ENCODE measurements at places on chromosomes 7 and 10. TPM values are rescaled to one million over a fixed set of nuclear protein-coding genes. Genes with fewer than 3 reads are reported as not detected.

Gene MAP3K8
- 1.2 TPM for total RNA-seq

GRCh38 chr7:95389516-95389915 lies 6.7 kb downstream of the PON3 start:
- no peak for DNase-seq

DNA sequence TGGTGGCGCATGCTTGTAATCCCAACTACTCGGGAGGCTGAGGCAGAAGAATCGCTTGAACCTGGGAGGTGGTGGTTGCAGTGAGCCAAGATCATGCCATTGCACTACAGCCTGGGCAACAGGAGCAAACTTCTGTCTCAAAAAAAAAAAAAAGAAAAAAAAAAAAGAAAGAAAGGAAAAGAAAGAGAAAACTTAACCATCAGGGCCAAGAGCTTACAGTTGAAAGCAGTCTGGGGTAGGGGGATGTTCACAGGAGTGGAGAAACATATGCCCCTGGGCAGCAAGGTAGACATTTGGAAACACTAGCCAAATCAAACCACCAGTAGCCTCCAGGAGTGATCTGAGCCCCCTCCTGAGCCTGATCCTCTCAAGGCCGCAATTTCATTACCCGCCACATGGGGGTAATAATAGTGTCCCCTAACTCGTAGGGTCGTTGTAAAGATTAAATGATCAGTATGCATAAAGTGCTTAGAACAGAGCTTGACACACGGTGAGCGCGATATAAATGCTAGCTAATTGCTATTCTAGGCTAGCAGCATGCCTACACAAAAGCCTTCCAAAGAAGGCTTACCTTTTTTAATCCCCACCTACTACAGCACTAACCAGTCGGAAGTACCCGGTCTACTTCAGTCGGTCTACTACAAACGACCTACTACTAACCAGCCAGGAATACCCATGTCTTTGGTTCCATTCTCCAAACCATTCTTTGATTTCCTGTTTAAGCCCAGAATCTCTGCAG lies 274.3 kb upstream of the NEBL start:
- DNase-seq = no peak

DNA sequence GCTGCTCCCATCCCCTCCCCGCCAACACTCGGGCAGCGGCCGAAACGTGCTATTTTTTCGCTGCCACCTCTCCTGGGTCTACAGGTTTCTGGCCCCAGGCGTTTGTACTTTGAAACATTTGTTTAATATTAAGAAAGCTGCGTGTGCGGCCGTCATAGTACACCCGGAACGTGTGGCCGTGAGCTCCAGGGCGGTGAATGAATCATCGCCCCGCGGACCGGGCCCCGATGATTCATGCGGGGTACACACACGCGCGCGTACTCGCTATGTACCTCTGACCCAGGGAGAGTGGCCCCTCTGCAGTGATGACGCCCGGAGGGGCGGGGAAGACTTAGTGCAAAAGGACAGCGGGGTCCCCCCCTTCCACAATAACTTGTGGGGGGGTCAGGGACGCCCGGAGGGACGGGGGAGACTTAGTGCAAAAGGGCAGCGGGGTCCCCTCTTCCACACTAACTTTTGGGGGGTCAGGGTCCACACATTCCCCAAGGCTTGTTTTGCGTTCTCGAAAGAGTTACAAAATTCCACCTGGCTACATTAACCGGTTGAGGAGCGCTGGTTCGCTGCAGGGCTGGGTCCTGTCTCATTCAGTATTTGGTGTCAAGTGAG lies 56.5 kb upstream of the PCGF5 start:
- peak; percentile 26 for DNase-seq

DNA sequence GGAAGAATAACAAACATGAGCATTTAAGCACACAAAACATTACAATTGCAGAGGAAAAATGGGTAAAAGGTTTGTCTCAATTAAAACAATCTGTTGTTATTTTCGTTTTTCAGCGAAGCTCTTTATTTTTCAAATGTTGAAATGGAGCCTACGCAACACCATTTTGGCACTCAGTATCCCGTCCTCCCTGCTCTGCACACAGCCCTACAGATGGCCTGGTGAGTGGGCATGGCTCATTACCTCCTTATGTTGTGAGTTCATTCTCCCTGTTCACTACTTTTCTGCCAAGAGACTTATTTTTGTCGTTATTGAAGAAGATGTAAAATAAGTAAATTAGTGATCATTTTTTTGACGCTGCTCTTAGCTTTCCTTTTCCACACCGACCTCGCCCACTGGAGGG lies 167.8 kb upstream of the CXCL12 start:
- DNase-seq = no peak

GRCh38 chr10:121069061-121069850 lies 218.1 kb downstream of the WDR11 start:
- no peak for DNase-seq

All from SJCRH30 (cell line).